ENCODE measurements at places on chromosomes 12 and 14. TPM values are rescaled to one million over a fixed set of nuclear protein-coding genes. Genes with fewer than 3 reads are reported as not detected.

DNA sequence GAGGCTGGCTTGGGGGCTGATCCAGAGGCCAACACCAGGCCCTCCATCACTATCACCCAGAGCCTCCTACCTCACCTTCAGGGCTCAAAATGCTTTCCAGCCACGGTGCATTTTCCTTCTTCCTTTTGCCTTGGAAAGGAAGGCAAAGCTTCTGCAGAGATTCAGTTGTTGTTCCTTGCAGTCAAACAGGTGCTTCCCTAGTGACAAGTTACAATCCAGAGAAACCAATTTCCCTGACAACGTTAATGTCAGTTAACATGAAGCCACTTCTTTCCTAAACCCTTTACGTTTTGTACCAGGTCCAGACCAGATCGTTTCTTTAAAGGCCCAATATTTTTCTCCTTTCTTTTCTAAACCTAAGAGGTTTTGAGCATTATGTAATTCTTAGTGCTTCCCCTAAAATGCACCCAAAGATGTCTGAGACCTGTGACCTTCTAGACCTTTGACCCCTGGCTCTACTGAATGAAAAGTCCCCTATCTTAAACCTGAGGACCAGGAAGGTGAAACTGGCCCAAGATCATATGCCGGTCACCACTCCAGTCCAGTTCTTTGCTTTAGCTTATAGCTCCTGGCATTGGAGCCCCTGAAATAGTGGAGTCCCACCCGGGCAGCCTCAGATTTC is 211.5 kb downstream of the SLC41A2 start:
- no peak for DNase-seq

The PSMC6 gene
- total RNA-seq = 110 TPM

DNA sequence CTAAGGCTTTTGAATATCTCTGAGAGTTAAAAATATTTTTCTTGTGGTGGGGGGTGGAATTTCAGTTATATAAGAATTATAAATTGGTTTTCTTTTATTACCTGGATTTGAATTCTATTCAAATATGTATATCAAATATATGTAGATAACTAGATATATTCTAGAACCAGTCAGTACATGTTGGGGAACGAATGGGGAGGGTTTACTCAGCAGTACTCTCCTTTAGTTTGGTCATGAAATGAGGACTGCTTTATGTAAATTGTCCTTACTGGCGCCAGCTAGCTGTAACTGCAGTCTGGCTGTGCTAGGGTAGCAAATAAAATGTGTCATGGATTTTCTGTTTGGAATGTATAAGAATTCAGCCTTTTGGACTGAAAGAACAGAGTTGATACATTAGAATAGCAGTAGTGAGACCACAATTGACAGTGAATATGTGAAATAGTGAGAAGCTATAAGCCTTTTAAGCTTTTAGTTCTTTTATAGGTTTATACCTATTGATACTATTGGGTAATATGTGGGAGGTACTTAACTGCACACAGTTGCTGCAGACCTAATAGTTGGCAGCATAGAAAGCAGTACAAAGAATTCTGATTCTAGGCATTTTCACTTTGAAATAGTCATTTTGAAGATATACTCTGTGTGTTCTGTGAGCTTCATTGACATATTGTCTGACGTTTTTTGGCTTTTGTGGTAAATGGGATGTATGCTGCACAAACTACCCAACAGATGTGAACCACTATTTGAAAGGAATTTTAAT is 29.0 kb downstream of the ATF7IP start:
- peak; percentile 18 for DNase-seq

GRCh38 chr12:6819106-6820030 is 2.3 kb upstream of the GPR162 start:
- no peak for DNase-seq

The USP44 gene
- total RNA-seq = 1.4 TPM

The LRTM2 gene
- not detected for total RNA-seq

Data from CD4-positive, CD25-positive, alpha-beta regulatory T cell (primary cell).